ENCODE measurements at places on chromosomes 1 and 21.

GRCh38 chr21:43609501-43610340, 49.6 kb downstream of the HSF2BP start:
- DNase-seq = peak; percentile 62

DNA sequence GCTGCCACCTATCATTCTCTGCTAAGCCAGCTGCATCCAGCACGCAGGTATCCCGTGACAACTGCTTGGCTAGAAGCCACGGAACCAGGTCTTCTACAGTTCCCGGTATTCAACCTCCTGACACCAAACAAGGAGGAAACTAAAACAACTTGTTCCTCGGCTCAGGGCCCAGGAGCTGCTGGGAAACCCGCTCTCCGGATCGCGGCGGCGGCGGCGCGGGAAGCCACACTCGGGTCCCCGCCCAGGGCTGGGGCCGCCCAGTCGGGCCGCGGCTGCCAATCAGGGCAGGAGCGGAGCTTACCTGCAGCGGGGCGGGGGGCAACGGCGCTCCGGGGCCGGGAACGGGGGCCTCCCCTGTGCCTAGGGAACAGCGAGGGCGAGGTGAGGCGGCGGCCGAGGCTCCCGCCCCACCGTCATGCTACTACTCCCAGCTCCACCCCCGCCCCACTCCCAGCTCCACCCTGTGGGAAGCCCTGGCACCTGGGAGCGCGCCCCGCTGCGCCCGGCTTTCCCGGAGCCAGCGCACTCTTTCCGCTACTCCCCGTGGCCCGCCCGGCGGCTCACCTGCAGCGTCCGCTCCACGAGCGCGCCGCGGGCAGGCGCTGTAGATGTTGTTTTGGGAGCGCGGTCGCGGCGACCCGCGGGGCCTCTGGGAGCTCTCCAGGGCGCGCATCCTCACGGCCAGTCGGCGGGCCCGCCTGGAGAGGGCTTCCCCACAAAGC, 12.1 kb downstream of the IL24 start:
- peak; percentile 42 for DNase-seq

GRCh38 chr1:93353286-93353685, 7.6 kb downstream of the DR1 start:
- DNase-seq = peak; percentile 69

- no peak for DNase-seq
These were observed 169.9 kb downstream of the KCNT2 start for GRCh38 chr1:196438329-196438728.

DNA sequence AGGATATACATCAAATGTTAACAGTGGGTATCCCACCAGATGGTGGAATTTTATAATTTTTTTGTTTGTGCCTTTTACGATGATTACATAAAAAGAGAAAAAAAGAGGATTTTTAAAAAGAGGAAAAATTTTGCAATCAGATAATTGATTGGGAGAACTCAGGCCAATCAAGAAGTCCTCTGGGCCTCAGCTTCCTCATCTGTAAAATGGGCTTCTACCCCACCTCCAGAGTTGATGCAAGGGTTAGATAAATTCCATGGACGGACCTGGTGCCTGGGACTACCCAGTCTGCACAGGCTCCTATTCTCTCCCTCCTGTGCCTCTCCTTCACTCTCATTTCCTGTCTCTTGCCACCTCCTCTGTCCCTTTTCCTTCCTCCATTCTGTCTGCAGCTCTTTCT, 88.9 kb downstream of the TRABD2B start:
- DNase-seq = no peak

DNA sequence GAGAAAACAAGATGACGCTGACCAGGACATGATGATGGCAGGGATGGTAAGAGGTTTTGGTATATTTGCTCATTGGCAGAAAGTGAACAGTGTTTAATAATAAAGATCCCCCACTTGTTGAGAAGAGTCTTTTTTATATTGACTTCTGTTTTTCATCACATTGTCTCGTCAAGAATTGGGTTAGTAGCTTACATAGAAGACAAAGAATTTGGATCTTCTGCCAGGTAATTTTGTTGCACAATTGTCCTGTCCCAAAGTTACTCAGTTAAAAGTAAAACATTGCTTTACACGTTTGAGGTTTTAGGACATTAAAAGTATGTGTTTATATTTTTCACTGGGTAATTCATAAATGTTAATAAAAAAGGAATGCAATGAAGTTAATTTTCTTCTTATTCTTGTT, 48.3 kb upstream of the LAMC2 start:
- peak; percentile 53 for DNase-seq

DNA sequence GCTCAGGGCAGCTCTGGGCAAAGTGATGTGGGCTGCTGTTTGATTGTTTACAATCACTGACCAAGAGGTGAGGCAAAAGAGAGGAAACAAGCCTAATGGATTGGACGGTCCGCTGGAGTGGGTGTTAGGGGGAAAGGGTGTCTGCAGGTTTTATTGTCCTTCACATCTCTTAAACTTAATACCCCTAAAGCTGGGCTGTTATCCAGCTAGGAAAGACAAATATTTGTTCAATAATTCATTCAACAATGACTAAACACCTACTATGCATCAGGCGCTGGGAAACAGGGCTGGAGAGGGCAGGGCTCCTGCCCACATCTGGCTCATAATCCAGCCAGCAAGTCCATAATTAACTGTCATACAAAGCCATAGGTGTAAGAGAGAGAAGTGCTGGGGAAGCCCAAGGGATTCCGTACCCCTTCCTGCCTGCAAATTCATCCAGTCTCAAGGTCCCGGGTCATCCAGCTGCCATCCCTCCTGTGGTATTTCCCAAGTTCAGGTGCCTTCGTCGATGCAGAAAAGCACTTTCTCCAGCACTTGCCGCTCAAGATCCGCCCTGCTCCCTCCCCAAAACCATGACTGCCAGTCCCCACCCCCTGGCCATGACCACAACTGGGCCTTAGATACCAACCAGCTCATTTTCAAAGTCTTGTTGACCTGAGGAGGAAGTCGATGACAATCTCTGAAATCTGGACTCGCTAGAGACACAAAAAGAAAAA, 10.7 kb downstream of the TMEM63A start:
- DNase-seq = no peak

DNA sequence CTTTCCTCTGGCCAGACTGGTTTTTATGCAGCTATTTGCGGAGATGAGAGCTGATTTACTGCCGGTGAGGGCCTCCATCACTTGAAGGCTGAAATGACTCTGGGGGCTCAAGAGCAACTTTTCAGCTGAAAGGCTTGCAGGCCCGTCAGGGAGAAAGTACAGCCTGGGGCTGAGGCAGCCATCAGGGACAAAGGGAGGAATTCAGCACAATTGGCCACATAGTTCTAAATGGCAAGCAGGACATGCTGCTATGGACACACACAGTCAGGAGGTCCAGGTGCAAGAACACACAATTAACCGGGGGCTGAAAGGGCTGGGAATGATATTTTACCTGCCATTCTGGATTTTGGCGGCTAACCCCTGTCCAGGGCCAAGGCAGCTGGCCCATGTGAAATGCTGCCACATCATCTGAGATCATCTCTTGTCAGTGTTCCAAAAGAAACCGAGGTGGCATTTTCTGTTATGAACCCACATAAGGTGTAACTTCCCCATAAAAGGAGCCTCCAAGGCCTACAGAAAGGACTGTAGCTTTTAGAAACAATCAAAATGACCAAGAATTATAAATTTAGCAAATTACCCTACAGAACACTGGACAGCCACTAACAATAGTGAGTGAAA, 58.2 kb downstream of the LMX1A start:
- no peak for DNase-seq

DNA sequence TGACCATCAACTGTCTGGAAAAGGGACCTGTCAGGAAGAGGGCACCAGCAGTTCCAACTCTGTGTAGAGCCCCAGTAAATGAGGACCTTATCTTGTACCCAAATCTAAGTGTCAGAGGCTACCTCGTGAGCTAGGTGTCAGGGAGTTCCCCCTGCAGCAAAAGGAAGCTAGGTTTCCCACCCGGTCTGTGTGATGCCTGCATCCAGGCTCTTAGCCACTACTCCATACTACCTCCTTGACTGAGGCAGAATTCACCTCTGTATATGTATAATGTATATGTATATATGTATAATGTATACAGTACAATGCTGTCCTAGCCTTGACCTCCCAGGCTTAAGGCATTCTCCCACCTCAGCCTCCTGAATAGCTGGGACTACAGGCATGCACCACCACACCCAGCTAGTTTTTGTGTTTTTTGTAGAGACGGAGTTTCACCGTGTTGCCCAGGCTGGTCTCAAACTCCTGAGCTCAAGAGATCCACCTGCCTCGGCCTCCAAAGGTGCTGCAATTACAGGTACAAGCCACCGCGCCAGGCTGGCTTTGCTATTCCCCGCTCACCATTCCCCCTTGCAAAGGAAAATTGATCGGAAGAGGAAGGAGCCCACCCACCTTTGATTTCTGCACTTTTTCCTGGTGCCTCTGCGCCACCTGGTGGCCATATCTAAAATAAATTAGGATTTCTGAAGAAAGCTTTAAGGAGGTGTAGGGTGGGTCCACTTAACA, 15.7 kb upstream of the LUZP1 start:
- DNase-seq = peak; percentile 80

DNA sequence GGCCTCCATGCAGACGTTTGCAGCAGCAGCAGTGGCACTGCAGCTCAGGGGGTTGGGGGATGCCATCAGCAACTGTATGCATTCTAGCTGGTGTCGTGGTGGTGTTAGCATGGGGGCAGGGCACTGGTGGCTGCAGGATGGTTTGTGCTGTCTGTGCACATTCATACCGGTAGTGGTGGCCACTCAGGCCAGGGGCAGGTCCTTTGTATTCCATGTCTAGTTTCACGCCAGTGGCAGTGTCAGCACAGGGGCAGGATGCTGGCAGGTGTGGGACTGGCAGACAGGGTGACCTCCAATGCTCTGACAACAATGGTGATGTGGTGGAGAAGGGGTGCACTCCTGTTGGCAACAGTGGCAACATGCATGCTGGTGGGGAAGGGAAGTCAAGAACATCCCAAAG, 194.2 kb upstream of the LRRC7 start:
- no peak for DNase-seq

- no peak for DNase-seq
These were observed 345.9 kb upstream of the VAMP3 start for GRCh38 chr1:7425229-7425628.
